ENCODE measurements at places on chromosomes 1 and 21. TPM values are rescaled to one million over a fixed set of nuclear protein-coding genes. Genes with fewer than 3 reads are reported as not detected.

DNA sequence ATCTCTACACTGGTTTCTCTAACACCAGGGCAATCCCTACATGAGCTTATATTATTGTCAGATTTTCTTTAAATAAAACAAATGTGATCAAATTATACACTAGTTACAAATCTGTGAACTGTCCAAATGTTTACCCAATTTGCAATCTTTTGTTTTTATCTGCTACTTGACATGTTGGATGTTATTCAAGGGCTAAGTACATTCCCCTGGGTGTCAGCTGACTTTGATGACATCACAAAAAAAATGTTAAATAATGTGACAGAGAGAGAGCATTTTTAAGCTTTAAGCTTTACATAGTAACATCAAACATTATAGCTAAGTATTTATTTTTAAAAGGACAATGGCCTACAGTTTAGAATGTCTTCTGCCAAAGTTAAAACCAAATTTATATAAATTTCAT is 431.3 kb upstream of the PKN2 start:
- no peaks in the 10 kb centered on the region for H3K36me3 ChIP-seq
- H3K27ac ChIP-seq: no peak overlapping the region
- DNase-seq: no peak
- no peak overlapping the region for H3K4me3 ChIP-seq
- H3K27me3 ChIP-seq: no peaks in the 10 kb centered on the region
- no peaks in the 10 kb centered on the region for H3K4me1 ChIP-seq

DNA sequence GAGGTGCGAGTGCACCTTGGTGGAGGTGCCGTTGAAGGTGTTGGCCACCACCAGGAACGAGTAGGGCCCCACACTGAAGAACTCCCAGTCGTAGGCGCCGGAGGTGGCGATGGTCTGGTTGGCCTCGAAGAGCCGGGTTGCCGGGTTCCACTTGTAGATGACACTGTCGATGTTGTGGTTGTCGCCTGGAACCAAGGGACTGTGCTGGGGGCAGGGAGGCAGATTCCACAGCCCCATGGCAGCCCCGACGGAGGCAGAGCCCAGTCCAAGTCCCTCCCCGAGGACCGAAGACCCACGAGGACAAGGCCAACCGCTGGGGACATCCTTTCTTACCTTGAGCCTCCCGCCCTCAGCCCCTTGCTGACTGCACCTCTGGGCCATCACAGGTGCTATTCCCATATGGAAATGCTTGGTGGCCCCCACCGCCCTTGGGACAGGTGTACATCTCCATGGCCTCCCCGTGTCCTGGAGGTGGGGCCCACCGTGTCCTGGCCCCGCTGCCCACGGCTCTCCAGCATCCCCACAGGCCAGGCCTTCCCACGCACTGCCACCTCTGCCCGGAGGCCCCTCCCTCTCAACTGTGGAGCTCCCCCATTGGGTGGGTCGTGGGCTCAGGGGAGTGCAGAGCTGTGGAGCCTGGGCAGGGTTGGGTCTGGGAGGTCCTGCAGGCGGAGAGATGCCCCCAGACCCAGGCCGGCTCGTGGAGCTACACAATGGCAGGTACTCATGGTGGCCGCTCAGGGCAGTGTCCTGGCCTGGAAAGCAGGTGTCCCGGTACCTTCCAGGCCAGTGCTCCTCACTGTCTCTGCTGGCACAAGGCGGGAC is 17.9 kb downstream of the KRTAP10-1 start:
- no peaks in the 10 kb centered on the region for H3K27me3 ChIP-seq
- H3K4me3 ChIP-seq: no peak overlapping the region
- no peak for DNase-seq
- H3K27ac ChIP-seq: no peak overlapping the region

The C1QC gene
- not detected for total RNA-seq

The SPATA46 gene
- total RNA-seq: not detected

The SLC2A5 gene
- total RNA-seq: not detected

DNA sequence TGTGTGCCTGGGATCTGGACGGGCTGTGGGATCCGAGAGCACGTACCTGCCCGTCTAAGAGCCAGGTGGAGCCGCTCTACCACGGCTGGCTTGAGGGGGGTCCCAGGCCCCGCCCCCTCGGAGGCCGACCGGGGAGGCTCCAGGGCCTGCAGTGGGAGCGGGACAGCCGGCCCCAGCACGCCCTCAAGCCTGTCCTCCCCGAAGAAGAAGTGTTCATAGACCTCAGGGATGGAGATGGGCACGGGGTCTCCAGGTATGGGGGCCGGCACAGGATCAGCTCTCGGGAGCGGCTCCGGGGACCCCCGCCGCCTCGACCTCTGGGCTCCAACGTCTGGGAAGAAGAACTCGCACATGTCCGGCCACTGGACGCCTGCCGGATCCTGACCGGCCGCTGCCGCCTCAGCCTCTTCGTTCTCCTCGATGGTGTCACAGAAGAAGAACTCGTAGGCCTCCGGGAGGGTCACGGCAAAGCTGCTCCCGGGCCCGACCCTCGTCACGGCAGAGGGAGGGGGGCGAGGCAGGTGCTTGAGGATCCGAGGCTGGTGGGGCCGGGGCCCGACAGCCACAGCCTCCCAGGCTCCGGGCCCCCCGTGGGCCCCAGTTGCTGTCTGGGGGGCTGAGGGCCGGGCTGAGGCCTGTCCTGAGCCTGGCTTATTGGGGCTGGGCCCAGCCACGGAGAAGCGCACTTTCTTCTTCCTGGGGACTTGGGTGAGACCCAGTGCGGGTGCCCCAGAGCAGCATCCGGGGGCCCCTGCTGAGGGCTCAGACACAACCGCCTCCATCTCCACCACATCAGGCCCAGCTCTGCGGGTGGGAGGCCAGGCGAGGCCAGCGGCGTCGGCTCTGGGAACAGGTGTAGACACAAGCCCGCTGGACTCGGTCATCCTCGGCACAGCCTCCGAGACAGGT is 2.8 kb downstream of the PERM1 start:
- H3K36me3 ChIP-seq: no peaks in the 10 kb centered on the region
- peaks cover 10% of the 10 kb centered on the region for H3K27me3 ChIP-seq
- DNase-seq: no peak
- no peaks in the 10 kb centered on the region for H3K4me1 ChIP-seq

GRCh38 chr1:162207862-162208261 is 138.4 kb downstream of the NOS1AP start:
- H3K27ac ChIP-seq: no peak overlapping the region
- DNase-seq: no peak
- H3K36me3 ChIP-seq: no peaks in the 10 kb centered on the region
- peaks cover 14% of the 10 kb centered on the region for H3K27me3 ChIP-seq
- no peak overlapping the region for H3K4me3 ChIP-seq

The CFHR4 gene
- total RNA-seq: not detected

GRCh38 chr1:171581226-171581625 is 40.8 kb upstream of the MYOCOS start:
- H3K27me3 ChIP-seq: no peaks in the 10 kb centered on the region
- H3K4me1 ChIP-seq: peaks cover 38% of the 10 kb centered on the region
- peaks cover 46% of the 10 kb centered on the region for H3K36me3 ChIP-seq
- no peak overlapping the region for H3K4me3 ChIP-seq

GRCh38 chr1:161079436-161080110 is 9.8 kb downstream of the NECTIN4 start:
- H3K4me3 ChIP-seq: no peak overlapping the region
- H3K4me1 ChIP-seq: peaks cover 7% of the 10 kb centered on the region
- DNase-seq: no peak
- no peaks in the 10 kb centered on the region for H3K36me3 ChIP-seq

GRCh38 chr1:2594641-2595131 is 8.1 kb downstream of the PRXL2B start:
- H3K36me3 ChIP-seq: no peaks in the 10 kb centered on the region
- no peak overlapping the region for H3K4me3 ChIP-seq
- H3K27ac ChIP-seq: no peak overlapping the region
- no peak for DNase-seq
